Suppressor macrophage treated with lipopolysaccharide for 4 hours (primary cell): ENCODE measurements at places on chromosomes 12 and 14.
A peak's percentile ranks its signal among the peaks of the same experiment; 100 is the strongest.

- no peak for DNase-seq
These were observed 96.8 kb upstream of the MDM1 start for GRCh38 chr12:68428724-68429501.

DNA sequence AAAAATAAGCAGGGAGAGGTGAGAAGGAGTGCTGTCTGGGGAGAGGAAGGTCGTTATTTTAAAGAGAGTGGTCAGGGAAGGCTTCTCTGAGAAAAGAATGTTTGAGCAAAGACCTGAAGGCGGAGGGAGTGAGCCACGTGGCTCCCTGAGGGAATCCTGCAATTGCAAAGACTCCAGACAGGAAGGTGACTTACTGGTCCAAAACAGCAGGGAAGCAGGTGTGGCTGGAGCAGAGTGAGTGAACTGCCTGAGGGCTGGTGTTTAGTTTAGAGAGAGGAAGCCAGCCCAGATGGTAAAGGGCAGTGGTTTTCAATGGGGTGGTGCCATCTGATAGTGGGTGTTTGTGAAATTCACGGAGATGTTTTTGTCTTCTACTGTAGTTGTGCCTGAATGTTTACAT, 58.8 kb upstream of the LTA4H start:
- DNase-seq, result no peak

DNA sequence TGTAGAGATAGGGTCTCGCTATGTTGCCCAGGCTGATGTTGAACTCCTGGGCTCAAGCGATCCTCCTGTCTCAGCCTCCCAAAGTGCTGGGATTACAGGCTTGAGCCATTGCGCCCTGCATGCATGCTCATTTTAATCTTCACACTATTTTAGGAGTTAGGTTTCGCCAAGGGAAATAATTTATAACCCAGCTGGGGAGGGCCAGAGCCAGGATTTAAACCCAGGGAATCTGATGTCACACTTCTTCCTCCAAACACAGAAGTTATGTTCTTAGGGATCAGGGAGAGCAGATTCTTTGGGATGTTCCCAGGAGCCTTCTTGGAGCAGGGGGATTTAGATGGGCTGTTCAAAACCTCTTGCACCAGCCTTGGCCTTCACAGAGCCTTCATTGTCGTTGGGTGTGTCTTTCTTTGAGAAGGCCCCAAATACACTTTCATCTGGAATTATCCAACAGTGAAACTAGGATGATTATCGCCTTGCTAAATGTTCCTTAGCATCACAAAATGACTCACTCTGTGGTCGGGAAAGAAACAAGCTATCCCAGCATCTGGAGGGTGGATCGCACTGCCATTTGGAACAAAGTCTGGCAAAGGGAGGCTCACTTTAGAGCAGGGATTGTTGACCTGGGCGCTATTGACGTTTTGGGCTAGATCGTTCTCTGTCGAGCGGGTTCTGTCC, 8.2 kb upstream of the PPP1CC start:
- DNase-seq, result no peak

DNA sequence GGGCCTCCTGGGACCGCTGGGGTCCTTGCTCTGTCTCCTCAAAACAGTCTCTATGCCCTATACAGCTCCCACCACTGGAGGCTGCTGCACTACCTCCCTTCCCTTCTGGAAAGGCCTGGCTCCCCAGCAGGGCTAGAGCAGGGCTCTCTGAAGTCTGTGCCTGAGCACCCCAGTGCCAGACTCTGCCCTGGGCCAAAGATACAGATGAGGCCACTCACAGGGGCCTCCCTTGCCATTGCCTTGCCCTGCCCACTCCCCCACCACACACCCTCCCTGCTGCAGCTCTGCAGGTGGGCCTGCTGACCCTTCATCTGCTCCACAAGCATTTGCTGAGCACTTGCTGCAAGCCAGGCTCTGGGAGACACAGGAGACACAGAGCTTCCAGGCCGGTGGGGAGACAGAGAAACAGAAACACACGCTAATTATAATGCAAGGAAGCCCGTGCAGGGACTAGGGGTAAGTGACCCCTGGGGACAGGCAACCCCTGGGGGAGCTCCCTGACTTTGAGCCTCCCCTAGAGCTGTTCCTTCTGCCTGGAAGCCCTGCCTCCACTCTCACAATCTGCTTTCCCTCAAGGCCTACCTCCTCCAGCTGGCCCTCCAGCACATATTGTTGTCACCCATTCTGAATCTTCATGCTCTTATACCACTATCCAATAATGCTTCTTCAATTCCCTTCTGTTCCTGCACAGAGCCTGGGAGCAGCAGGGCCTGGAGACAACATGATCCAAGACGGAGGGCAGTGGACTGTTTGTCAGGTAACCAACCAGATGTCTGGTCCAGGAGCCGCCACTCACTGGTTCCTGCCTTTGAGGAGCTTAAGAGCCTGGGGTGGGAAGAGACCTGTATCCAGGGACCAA, 32.6 kb upstream of the PNMA1 start:
- DNase-seq, result no peak

- peak; percentile 27 for DNase-seq
These were observed 58.8 kb downstream of the PIK3C2G start for GRCh38 chr12:18320036-18320617.

DNA sequence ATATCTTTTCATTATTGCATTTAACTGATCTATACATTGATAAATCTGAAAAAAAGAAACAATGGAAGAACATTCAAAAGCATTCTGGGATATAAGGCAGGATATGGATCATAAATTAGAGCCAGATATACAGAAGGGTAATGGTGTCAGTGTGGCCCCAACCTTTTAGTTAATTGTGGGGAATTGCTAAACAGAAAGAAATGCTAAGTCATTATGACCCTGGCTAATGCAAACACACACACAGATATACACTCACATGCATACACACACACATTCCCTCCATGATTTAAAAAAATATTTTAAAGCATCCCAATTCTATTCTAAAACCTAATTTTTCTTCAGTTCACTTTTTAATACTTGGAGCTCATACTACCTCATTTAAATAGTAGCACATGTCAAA, 404.5 kb downstream of the BCAT1 start:
- DNase-seq, result no peak

- DNase-seq, result no peak
These were observed 781.5 kb upstream of the FBXO33 start for GRCh38 chr14:40213701-40214100.

DNA sequence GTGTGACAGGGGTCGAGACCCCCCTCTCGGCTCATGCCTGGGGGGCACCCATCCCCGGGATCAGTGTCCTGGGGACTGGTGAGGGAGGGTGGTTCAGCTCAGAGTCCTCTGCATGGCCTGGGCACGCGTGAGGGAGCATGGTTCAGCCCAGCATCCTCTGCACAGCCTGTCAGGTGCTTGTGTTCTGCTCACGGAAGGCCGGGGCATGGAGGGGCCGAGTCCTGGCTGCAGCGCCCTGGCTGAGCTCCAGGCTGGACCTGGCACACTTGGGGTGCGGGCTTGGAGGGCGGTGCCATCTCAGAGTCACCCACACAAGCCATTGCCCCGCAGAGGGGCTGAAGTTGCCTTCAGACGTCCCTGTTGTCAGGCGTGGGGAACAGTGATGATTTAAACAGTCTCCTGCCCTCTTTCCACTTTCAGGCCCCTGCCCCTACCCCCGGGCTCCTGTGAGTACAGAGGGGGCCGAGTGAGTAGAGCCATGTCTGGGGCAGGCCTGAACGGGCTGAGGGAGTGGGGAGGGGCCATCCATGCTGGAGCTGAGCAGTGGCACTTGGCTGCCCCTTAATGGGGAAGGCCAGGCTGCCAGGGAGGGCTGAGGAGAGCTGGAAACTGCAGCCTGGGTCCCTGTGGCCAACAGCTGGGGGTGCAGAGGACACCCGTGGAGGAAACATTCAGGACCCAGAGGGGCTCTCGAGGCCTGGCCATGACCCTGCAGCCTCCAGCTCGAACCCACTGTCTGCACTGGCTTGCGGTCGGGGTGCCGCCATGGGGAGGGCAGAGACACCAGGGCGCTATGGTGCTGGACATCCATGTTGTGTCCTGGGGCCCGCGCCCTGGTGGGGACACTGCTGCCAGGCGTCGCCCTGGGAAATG, 22.5 kb downstream of the FBRSL1 start:
- no peak for DNase-seq

- DNase-seq, result peak; percentile 93
These were observed 208.0 kb downstream of the SLC41A2 start for GRCh38 chr12:104750061-104750460.

DNA sequence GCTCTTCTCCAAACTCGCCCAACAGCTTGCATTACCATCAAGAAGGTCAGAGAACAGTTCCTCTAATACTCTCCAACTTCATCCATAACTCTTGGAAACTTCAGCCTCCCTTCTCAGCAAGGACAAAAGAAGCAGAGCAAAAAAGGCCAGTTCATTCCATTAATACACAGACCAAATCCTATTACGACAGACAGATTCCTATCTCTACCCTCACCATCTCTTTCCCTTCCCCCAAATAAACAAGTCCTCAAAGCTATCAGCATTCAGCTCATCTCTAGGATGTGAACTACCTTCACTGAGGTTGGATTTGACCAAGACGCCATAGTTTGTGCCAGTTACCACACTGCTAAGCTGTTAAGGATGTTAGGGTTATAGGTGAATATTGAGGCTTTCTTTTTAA, 25.2 kb downstream of the SINHCAF start:
- DNase-seq, result no peak

GRCh38 chr12:41983394-41983793, 161.3 kb downstream of the GXYLT1 start:
- DNase-seq, result no peak

- no peak for DNase-seq
These were observed 67.8 kb downstream of the WSCD2 start for GRCh38 chr12:108196921-108197320.

GRCh38 chr12:13339538-13339937, 143.0 kb downstream of the EMP1 start:
- no peak for DNase-seq

- DNase-seq, result no peak
These were observed 26.8 kb upstream of the PEX5 start for GRCh38 chr12:7162691-7163114.

DNA sequence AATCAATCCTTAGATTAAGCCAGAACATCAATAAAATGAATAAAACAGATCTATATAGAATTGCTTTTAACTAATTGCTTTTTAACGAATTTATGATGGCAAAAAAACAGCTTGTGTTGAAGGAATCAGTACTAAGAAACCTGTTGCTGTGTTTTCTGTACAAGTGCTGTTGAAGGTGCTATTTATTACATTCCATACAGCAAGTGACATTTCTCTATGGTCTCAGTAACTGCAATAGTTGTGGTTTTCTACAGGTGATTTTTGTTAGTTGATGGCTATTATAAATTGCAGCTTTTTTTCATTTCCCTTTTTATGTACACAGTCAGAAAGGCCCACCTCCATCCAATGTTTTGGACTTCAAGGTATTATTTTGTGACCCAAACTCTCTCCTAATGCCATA, 56.6 kb downstream of the SLC2A13 start:
- no peak for DNase-seq

- DNase-seq, result peak; percentile 44
These were observed 1.9 kb upstream of the RAB35 start for GRCh38 chr12:120118321-120119061.

- DNase-seq, result no peak
These were observed 97.5 kb downstream of the PPP2R5C start for GRCh38 chr14:101858791-101859537.

DNA sequence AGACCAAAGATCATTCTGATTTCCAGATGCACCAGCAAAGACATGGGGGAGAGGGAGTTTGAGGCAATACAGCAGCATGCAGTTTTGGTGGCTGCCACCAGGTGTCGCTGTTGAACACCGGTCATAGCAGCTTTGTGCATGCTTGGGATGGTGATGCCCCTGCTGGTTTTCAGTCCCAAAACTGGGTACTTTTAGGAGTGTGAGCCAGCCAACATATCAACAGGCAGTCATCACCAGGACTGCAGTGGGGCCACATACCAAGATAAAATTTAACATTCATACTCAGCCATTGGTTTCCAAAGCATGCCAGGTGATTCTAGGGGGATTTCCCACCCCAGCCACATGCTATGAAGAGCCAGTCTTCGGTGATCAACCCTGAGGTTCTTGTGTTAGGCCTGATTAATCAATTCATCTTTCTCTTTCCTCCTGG, 64.2 kb downstream of the PHETA1 start:
- DNase-seq, result peak; percentile 46

- DNase-seq, result no peak
These were observed 417.2 kb downstream of the RAD51B start for GRCh38 chr14:68236582-68237458.

GRCh38 chr12:66742508-66743367, 63.9 kb upstream of the GRIP1 start:
- peak; percentile 34 for DNase-seq

GRCh38 chr14:21352587-21352986, 31.2 kb downstream of the SUPT16H start:
- DNase-seq, result peak; percentile 62

GRCh38 chr12:29320295-29321085, 60.5 kb downstream of the ERGIC2 start:
- DNase-seq, result no peak

DNA sequence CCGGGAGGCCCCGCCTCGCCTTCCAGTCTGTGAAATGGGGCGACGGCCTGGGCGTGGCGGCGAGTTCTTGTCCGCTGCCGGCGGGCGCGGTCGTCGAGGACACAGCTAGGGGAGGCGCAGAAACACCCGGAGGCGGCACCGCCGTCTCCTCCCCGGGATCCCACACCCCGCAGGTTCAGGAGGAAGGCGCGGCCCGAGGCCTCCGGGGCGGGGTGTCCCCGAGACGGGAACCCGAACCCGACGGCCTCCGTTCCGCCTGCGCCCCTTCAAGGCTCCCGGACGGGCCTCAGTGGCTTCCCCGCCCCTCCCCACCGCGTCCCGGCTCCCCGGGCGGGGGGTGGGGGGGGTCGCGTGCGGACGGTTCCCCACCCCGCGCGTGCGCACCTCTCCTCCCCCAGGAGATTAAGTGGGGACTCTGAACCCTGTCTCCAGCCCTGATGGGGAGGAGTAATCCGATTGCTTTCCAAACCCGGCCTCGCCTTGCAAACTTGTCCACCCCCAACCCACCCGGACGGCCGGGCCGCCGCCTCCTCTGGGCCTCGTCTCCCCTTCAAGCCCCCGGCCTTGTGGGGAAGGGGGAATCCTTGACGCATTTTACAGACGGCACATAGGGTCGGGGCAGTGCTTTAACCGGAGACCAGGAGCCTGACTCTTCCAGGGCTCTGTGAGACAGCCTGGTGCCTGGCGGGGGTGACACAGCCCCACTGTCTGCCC, 35.3 kb upstream of the ANKRD9 start:
- peak; percentile 17 for DNase-seq

DNA sequence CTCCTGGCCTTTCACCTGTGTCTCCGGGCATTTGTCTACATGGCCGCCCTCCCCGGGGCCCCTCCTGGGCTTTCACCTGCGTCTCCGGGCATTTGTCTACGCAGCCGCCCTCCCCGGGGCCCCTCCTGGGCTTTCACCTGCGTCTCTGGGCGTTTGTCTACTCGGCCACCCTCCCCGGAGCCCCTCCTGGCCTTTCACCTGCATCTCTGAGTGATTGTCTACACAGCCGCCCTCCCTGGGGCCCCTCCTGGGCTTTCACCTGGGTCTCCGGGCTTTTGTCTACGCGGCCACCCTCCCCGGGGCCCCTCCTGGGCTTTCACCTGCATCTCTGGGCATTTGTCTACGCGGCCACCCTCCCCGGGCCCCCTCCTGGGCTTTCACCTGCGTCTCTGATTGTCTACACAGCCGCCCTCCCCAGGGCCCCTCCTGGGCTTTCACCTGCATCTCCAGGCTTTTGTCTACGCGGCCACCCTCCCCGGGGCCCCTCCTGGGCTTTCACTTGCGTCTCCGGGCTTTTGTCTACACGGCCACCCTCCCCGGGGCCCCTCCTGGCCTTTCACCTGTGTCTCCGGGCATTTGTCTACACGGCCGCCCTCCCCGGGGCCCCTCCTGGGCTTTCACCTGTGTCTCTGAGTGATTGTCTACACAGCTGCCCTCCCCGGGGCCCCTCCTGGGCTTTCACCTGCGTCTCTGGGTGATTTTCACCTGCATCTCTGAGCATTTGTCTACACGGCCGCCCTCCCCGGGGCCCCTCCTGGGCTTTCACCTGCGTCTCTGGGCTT, 68.0 kb upstream of the GALNT9 start:
- DNase-seq, result no peak
